ENCODE measurements at places on chromosomes 5 and 9. TPM values are rescaled to one million over a fixed set of nuclear protein-coding genes. Genes with fewer than 3 reads are reported as not detected.

DNA sequence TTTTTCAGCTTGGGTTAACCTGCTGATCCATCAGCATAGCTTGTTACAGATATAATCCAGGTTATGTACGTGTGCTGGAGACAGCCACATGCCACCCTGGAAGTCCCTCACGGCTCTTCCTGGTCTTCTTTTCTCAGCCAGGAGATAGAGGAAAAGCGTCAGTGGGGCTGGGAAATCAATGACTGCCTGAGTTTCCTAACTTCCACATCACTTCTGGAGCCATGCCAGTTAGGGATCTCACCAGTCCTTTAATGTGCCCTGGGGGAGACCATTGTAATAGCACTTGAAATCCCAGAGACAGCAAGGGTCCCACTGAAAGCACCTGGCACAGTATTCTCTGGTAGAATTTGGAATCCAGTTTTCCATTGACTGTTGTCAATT, 29.2 kb downstream of the ANXA2R start:
- DNase-seq = no peak

DNA sequence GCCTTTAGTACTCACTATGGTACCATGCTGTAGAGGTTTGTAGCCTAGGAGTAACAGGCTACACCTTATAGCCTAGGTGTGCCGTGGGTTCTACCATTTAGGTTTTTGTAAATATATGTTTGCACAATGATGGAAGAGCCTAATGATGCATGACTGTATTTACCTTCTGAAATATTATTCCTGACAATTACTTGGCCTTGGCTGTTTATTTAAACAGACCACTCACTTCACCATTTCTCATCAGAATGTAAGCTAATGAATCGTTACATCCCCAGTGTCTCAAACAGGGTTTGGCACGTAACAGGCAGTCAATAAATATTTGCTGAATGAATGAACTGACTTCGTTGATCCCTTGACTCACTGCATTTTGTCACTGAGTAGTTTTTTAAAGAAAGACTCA, 93.1 kb downstream of the MED27 start:
- no peak for DNase-seq

TMOD1 gene
- 3.7 TPM for total RNA-seq

DNA sequence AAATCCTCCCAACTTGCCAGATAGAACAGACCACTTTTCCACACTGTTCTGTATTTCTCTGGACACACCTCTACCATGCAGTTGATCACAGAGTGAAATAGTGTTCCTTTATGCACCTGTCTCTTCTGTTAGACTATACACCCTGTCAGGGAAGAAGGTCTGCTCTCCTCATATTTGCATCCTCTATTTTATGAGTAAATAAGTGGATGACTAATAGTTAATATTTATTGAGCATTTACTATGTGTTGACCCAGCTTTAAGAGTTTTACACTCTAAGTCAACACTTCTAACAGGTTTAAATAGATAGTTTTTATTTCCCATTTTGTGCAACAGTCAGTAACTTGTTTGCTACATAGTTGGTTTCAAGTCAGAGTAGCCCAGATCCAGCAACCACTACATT, 452.8 kb upstream of the MPDZ start:
- no peak for DNase-seq

- DNase-seq = no peak
Measured at GRCh38 chr5:137587919-137588318, 88.8 kb upstream of the SPOCK1 start.
